ENCODE measurements at places on chromosomes 11 and 22.

DNA sequence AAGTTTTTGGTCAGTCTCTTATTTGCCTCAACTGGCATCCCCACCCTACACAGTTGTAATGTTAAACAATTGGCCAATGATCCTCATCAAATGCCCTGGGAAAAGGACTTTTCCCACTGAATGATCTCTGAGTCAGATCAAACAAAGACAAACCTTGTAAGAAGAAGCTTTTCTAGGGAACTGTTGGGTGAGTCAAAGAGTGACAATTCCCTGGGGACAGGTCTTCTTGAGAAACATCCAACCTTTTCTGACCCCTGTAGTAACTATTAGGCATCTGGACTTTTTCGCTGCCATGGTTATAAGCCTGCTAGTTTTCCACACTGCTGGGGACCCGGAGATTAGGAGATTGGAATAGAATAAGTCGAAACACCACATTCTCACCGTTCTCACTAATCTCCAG lies 789.8 kb upstream of the API5 start:
- no peak for DNase-seq

DNA sequence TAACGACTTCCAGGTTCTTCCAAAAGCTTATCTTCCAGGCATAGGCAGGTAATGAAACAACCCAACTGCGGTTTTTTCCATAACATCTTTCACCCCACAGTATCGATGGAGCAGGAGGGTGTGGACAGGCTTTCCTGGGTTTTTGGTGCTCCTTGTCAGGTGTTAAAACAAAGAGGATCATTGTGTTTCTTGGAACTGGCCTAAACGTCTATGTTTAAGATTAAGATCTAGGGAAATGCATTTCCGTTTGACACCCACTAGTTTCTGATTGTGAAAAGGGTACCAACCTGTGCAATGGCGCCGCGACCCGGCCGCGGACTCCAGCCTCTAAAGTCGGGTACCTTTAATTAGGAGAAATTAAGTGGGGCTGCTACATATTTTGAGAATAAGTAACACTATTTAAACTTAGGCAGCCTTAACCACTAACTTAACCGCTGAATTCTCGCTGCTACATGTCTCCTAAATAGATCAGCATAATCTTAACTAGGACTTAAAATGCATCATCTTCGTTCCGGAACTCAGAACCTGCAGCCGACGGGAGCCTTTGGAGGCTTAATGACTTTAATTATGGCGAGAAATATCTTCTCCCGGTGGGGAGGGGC lies 31.5 kb downstream of the C22orf31 start:
- no peak for DNase-seq

GRCh38 chr11:46615756-46616155 lies 1.3 kb downstream of the HARBI1 start:
- DNase-seq, result no peak

DNA sequence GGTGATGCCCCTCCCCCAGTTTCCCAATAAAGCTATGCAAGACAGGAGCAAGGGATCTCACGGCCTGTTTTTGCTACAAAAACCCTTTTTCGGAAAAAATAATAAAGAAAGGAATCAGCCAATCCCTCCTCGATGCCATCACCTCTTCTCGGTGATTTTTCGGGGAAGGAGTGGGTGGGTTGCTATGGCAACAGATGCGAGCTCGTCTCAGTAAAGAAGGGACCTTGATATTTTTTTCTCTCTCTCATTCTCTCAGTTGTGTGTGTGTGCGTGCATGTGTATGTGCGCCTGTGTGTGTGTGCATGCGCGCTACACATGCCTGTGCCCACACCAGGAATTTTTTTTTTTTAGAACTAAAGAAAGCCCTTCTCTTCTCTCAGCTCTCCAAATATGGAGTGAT lies 3.8 kb upstream of the NPAS4 start:
- no peak for DNase-seq

DNA sequence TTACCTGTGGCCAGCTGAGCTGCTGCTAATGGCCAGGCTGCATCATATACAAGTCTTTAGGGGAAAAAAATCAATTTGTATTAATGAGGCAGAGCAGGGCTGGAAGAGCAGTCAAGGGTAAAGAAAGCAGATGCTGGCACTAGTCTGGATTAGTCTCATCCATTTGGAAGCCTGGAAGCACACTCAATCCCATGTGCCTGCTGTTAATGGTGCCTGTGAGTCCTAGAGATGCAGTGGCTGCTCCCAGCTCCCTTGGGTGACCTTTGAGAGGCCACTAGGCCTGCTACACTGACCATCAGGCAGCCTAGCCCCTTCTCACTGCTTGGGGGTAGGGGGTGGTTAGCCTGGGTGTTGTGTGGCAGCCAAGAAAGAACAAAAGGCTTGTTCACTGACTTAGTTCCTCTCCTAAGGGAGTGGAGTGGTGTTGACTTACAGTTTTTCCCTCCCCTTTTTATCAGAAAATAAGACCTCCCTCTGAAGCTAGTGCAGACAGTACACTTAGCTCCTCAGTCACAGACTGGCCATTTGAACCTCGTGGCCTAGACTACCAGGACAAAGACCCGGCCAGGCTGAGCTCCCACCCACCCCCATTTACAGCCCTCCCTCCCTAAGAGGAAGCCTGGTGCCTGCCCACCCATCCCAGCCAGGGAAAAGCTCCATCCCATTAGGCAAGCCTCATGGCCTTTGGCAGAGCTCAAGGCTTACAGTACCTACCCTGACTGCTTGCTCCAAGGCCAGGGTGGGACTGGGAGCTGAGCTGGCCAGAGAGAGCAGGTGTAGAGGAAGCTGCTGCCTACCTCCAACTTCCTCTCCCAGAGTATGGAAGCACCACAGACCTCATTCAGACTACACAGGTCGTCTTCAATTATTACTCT lies 7.8 kb downstream of the PIK3IP1 start:
- DNase-seq, result no peak

GRCh38 chr11:35040221-35040942 lies 98.6 kb upstream of the CD44 start:
- no peak for DNase-seq

- no peak for DNase-seq
These were observed 186.8 kb downstream of the ETS1 start for GRCh38 chr11:128400382-128401203.

DNA sequence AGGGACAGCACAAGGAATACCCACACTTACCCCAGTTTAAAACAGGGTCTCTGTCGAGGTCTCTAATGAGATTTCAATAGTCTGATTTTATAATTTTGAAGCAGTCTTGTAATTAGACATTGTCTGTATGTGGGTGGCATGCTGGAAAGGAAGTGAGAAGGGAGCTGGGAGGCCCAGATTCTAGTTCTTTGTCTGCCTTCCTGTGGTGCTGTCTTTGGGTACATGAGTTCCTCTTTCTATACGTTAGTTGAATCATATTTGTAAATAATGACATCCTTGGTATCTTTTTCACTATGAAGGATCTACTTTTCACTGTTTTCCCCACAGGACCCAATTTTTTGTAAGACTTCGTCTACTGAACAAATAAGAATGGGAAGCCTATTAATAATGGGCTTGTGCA lies 42.0 kb upstream of the TENM4 start:
- DNase-seq, result no peak

DNA sequence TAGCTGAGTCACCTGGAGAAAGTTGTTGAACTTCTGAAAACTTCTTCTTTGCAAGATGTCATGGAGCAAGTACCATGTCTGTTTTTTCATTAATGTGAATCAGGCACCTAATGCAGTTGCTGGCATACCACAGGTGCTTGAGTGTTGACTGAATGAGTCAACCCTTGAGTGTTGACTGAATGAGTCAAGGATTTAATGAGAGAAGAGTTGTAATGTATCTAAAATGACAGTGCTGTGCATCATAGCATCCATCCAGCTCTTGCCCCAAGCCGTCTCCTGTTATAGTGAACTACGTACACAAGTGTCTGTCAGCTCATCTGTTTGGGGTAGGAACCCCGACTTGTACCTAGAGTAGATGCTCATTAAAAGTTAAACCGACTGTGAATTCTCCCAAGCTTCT lies 93.1 kb downstream of the CWC15 start:
- DNase-seq, result no peak

- DNase-seq, result no peak
These were observed 77.3 kb downstream of the COMMD9 start for GRCh38 chr11:36211761-36212430.

GRCh38 chr11:69964247-69964643 lies 113.9 kb upstream of the ANO1 start:
- no peak for DNase-seq

- DNase-seq, result no peak
These were observed 331.4 kb upstream of the RAG2 start for GRCh38 chr11:36929401-36929800.
